Activated T-cell treated with anti-CD3 and anti-CD28 coated beads for 1 hour (primary cell): ENCODE measurements at places on chromosomes 16 and 17.
A peak's percentile ranks its signal among the peaks of the same experiment; 100 is the strongest.

DNA sequence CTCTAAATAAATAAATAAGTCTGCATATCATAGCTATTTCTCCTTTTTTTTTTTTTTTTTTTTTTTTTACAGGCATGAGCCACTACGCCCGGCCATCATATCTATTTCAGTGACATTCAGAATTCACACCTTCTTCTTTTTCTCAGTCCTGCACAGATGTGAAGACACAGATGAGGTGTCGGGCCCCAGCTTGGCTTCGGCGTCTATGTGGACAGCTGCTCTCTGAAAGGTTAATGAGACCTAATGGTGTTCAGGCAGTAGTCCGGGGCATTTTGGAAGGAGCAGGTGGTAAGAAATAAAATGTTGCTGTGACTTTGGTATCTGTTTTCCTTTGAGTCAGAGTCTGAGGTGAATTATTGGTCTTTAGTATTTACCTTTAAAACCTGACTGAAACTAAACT, 23.6 kb downstream of the TANGO6 start:
- DNase-seq = no peak

GRCh38 chr17:78131172-78132083, 857 bp downstream of the TMC8 start:
- peak; percentile 34 for DNase-seq

DNA sequence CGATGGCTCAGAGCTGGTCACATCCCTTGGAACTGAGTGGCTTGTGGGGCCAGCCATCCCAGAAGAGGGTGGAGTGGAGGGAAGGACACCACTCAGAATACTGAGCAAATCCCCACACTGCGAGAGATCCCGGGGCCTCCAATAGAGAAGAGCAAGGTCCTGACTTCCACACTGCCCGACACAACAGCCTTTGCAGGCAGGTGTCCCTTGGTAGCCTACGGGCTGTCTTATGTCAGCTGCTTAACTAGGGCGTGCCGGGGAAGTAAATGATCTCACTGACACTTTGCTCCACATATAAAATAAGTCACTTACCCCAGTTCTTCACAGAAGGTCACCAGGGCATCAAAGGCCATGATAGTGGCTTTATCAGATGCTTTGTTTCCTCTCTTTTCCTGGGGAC, 16.1 kb downstream of the RECQL5 start:
- DNase-seq = no peak

- no peak for DNase-seq
Observed at GRCh38 chr17:15941781-15942180, 3.1 kb upstream of the ADORA2B start.

DNA sequence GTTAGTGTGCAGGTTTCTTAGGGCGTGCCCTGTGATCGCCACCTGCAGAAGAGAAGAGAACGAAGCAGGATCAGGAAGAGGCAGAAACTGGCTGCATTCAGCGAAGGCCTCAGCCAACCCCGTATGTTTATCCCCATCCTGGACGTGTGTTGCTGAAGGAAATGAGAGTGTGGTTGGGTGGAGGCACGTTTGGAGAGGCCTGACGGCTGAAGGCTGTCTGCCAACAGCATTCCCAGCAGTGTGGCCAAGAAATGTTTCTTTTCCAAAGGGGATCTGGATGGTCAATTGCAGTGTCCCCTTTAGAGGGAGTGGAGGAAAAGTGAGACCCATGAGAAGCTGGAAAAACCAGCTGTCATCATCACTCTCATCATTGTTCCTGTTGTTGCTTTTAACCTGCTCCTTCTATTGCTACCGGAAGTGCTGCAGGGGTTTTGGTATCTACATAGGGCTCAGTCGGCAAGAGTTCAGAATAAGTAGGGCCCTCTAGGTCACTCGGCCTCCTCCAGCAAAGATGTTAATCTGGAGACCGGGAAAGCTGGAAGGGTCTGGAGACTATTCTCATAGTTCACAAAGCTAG, 46.5 kb upstream of the SLC47A1 start:
- DNase-seq = no peak

DNA sequence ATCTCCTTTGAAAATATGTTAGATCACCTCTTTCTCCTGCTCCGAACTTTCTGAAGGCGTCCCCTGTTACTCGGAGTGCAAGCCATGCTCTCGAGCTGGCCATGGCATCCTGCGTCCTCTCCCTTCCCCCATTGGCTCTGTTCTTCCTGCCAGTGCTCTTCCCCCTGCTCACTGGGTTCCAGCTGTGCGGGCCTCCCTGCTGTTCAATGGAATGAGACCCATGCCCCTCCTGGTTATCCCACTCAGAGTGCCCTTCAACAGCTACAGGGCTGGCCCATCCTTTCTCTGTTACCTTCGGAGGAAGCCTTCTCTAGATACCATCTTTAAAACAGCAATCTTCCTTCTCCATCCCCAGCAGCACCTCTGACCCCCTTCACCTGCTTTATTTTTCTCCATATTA, 504.3 kb downstream of the MAF start:
- DNase-seq = no peak

GRCh38 chr16:89572073-89572484, 3.5 kb upstream of the CPNE7 start:
- no peak for DNase-seq
